NCI-H748 treated with DMSO at 0.1 percent for 48 hours (cell line): ENCODE measurements at places on chromosomes 12 and 14.

DNA sequence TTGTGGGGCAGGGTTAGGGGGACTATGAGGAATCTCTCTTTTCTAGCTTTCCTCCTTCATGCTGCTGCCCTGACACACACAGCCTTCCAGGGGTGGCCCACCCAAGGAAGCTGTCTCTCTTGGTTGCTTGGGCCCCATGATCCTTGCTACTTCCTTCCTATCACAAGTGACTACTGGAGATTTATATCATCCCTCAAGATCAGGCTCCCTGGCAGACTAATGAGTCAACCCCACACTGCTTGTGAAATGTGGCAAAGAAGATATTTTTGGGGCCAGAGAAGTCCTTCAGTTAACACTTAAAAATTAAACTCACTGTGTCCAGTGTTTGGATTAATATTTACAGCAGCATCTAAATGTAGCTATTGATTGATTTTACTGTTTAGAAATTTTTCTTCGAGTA, 1.5 kb downstream of the OR4E1 start:
- no peak for DNase-seq

DNA sequence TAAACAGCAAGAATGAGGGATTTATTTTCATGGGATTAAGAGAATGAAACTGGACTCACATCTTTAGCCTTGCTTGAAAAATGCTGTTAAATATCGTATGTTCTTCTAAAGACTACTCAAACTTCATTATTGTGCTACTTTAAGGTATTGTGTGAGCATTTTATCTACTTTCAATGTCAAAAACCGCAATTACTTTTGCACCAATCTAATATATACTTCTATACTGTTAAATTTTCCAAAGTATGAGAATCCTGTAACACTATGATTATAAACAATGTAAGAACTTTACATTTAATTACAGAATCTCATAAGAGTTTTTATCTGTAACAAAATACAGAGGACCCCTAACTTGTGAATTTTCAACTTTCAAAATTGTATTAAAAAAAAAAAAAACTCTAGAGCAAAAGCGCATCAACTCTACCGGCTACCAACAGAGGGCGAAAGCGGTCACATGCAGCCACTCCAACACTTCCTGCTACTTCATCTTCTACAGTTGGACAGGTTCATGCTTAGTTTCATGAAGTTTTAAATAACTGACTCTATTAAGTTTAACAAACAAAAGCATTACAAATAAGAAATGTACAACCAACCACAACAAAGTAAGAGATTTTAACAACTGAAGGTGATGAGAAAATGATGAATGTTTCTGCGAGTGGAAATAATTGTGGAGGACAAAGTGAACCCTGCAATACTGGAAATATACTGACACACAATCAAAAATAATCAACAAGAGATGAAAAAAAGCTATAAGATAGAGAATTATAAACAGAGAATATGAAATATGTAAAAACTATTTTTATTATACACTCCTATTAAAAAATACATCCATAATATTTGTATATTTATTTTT, 210.9 kb downstream of the MED13L start:
- no peak for DNase-seq

DNA sequence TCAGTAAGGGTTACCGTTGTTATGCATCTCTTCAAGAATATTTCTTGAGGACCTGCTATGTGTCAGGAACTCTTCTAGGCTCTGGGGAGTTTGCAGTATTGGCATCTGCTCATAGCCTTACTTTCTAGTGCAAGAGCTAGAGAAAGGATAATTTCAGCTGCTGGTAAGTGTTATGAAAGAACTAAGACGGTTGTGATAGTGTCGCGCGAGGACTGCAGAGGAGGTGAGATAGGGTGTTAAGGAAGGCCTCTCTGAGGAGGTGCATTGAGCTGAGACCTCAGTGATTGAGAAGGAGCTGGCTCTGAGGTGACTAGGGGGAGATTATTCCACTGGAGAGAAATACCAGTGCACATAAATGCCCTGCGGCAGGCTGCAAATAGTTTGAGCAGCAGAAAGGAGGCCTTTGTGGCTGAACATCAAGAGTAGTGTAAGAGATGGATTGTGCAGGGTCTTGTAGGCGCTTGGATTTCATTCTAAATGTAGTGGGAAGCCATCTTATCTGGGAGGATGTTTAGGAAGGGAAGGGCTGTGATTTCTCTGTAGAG, 824 bp downstream of the DDX55 start:
- no peak for DNase-seq

GRCh38 chr12:120836114-120836684, 68.0 kb downstream of the SPPL3 start:
- DNase-seq: no peak

DNA sequence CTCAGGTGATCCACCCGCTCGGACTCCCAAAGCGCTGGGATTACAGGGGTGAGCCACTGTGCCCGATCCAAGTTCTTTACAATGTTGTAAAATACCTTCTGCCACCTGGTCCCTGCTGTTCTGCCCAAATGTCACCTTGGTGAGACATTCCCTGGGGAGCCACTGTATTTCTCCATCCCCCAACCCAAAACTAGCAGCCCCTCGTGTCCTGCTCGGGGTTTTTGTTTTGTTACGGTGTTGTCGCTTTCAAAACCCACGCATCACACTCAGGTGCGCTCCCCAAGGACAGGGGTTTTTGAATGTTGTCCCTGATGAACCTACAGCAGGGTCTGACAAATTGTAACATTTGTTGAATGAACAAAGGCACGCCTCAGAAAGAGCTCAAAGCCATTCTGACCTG, 37.4 kb downstream of the CAMKK2 start:
- DNase-seq: no peak

DNA sequence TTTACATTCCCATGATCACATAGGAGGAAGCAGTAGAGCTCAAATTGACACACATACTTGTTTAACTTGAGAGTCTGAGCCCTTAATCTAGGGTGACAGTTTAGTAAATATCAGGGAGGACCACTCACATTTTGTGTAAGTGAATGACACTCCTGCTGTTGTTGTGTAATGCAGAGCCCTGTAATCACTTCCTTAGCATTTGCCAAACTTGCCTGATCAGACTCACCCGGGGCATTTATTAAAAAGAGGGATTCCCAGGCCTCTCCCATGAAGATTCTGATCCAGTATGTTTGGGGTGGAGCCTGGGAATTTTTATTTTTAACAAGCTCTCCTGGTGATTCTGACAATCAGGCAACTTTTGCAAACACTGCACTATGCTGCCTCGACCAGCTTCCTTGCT, 119.6 kb downstream of the NUAK1 start:
- no peak for DNase-seq

DNA sequence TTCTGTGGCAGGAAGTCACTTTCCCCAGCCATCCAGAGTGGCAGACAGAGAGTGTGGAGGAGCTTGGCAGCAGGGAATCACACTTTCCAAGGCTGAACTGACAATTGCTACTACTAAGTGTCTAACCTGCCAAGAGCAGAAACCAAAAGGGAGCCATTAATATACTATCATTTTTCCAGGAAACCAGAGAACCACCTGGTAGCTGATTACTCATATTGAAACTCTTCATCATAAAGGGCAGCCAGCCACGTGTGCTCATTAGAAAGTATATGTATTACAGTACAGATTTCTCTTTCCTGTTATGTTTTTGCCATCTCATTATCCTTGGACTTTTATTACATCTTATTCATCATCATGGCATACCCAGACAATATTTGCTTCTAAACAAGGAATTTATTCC, 374.9 kb downstream of the GXYLT1 start:
- DNase-seq: no peak

DNA sequence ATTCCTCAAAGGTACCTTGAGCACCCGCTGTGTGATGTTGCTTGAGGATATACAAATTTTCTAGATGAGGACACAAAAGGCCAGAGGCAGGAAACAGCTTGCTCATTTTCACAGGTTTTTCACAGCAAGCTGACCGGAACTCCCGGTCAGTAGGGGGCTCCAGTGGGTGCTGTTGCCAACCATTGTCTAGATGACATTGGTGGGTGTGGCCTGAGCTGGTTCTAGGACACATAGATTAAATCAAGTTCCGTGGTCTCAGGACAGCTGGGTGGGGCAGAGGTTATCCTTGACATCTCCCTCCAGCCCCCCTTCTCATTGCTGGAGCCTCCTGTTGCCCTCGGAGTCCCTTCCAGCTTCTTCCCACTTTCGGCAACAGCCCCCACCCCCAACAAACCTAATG, 153.6 kb upstream of the FKBP4 start:
- no peak for DNase-seq

DNA sequence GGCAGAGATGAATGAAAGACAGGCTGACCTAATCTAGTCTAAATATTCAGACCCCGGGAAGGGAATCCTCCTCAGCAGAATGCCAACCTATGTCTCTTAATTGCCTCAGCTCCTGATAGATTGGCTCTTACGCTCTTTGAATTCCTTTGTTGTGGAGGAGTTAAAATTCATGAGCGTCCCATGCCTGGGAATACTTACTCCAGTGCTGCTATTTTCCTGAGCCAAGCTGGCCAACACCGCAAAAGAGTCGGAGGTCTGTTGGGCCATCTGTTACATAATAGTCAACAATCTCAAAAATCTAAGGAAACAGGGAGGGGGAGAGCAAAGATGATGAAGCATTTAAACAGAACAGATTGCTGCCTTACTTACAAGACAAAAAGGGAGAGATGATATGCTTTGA, 182.8 kb downstream of the ASCL1 start:
- DNase-seq: no peak

DNA sequence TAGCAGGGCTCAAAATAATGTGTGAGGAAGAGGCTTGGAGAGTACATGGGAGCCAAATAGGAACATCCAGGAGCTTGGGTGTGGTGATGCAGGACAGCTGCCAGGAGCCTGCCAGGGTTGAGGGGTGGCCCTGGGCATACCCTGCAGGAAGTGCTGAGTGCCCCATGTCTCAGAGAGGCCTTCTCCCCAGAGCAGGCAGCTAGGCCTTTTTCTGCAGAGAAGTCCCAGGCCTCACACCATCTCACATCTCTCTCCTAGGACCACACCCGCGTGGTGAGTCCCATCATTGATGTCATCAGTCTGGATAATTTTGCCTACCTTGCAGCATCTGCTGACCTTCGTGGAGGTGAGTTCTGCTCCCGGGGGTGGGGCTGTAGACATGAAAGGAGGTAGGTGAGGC, 66.9 kb downstream of the ERH start:
- DNase-seq: no peak
